ENCODE measurements at places on chromosomes 4 and X. TPM values are rescaled to one million over a fixed set of nuclear protein-coding genes. Genes with fewer than 3 reads are reported as not detected.
A peak's percentile ranks its signal among the peaks of the same experiment; 100 is the strongest.

The DGKK gene
- total RNA-seq: not detected

The RAB41 gene
- not detected for total RNA-seq

The NLRP2B gene
- not detected for total RNA-seq

The XKRX gene
- not detected for total RNA-seq

The PALLD gene
- 26.4 TPM for total RNA-seq

The BEX4 gene
- total RNA-seq: not detected

The FATE1 gene
- not detected for total RNA-seq

The SYP gene
- 0.48 TPM for total RNA-seq

The KCNE5 gene
- not detected for total RNA-seq

The ZCCHC12 gene
- total RNA-seq: not detected

The ASB5 gene
- total RNA-seq: 0.12 TPM

DNA sequence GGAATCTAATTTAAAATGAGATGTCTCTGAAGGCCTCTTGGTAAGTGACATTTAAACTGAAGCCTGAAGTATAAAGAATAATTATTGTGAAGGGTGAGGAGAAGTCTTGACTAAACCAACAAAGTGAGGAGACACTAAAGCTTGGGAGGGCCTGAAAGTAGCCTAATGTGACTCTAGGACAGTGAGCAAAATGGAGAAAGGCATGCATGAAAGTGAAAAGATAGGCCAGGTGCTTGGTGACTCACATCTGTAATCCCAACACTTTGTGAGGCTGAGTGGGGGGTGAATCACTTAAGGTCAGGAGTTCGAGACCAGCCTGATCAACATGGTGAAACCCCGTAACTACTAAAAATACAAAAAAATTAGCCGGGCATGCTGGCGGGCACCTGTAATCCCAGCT is 46.9 kb upstream of the SMARCAD1 start:
- DNase-seq: no peak

DNA sequence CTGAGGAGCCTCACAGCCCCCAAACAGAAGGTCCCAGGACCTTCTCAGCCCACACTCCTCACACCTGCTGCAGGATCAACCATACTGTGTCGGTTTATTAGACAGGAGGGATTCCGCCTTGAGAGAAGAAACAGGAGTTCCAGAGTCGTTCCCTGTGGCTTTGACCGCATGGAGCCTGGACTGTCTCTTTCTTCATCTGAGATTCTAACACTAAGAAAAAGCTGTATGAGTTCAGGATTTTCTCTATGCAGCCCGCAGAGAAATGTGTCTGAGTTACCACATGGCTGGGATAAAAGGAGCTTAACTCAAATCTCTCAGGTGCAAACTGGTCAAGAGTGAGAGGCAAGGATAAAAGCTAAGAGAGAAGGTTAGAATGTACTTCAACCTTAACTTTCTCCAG is 126.7 kb downstream of the AFAP1 start:
- DNase-seq: no peak

GRCh38 chrX:18578546-18578945 is 93.4 kb downstream of the RS1 start:
- DNase-seq: no peak

- no peak for DNase-seq
Measured at GRCh38 chr4:189858435-189858834, 82.2 kb upstream of the FRG1 start.

GRCh38 chrX:134886002-134886596 is 104.7 kb upstream of the SMIM10 start:
- peak; percentile 25 for DNase-seq

- DNase-seq: peak; percentile 8
Measured at GRCh38 chr4:15420642-15421041, 7.2 kb upstream of the C1QTNF7 start.

DNA sequence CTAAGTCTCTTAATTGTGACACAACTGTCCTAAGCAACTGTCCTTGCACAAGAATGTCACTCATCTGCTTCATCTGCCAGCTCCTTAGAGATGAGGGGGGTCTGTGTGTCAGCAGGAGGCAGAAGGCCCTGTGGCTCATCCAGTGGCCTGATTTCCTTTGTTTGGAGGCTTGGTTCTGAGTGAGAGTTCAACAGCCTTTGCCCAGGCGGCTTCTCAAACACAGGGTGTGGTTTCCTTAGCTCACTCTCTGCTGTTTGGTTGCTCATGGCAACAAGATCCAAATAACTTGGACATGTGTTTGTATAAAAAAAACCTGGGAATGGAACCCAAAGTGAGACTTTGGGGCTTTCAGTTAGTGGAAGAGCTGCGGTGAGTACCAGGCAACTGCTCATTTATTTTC is 46.6 kb downstream of the MAP7D3 start:
- no peak for DNase-seq

GRCh38 chr4:169024762-169025161 is 14.7 kb upstream of the CBR4 start:
- peak; percentile 33 for DNase-seq

DNA sequence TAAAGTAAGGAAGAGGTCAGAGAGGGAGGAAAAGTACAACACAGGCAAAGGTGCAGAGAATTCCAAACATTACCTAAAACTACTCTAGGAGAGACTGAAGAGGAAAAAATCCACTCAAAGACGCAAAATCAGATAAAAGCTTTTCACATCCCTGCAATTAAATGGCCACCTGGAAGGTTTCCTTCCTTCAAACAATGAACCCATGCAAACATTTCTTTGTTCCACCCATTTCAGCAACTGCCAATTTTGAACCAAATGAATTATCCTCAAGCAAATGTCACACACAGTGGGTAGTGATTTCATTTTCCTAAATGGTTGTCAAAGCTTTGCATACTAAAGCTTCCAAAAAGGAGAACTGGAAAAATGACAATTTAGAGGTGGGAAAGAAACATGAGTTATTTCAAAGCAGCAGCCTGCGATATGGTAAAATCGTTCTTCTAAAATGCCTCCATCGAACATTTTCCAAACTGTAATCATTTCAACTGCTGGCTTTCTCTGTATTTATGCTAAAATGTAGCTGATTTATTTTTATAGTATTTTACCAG is 45.0 kb downstream of the APBB2 start:
- DNase-seq: no peak

- no peak for DNase-seq
Measured at GRCh38 chrX:109990582-109991276, 12.2 kb upstream of the TMEM164 start.

- DNase-seq: peak; percentile 4
Measured at GRCh38 chr4:89307446-89308160, at the start of gene GPRIN3. Gene GPRIN3 (minus strand): TSS chr4:89307800. CDS start chr4:89250110, 57,690 bp downstream.

GRCh38 chrX:151974336-151975227 is at the start of gene GABRE:
Gene GABRE (minus strand): TSS chrX:151974676. CDS start chrX:151974625, 51 bp downstream.
- no peak for DNase-seq

- no peak for DNase-seq
Measured at GRCh38 chr4:185541251-185541727, 6.0 kb upstream of the PDLIM3 start.

DNA sequence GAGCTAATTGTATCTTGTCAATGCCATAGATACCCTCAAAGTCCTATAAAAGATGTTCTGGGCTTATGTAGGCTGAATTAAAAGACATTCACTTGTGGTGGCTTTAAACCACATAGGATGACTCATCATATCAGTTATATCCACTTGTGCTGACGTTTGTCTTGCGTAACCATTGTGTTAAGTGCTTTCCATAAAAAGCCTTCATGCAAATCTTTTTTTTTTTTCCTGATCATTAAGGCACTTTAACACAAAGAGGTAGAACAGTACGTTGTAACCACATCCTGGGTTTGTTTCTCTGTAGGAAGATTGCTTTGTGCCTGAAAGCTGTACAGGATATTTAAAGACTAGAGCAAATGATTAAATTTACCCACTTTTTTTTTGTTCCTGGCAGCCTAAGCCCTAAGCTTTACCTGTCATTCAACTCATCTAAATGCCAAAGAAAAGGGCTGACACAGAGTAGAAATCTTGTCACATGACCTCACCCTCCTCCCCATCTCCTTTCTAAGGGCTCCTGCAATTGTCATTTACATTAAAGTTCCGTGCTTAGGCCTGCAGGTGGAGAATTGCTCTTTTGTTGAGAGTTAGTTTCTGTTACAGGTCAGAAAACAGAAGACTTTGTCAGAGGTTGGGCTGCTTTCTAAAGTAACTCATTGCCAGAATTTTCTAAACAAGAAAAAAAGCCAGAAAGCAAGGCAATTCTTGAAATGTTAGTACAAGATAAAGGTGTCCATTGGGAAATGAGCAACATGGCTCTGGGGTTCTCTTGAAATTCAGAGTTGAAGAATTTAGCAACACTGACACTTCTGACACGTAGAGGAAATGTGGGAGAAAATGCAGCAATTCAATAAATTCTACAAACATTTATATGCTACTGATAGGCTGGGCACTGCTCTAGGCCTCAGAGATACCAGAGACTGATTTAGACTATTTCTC is 555.6 kb downstream of the PPARGC1A start:
- DNase-seq: peak; percentile 91

DNA sequence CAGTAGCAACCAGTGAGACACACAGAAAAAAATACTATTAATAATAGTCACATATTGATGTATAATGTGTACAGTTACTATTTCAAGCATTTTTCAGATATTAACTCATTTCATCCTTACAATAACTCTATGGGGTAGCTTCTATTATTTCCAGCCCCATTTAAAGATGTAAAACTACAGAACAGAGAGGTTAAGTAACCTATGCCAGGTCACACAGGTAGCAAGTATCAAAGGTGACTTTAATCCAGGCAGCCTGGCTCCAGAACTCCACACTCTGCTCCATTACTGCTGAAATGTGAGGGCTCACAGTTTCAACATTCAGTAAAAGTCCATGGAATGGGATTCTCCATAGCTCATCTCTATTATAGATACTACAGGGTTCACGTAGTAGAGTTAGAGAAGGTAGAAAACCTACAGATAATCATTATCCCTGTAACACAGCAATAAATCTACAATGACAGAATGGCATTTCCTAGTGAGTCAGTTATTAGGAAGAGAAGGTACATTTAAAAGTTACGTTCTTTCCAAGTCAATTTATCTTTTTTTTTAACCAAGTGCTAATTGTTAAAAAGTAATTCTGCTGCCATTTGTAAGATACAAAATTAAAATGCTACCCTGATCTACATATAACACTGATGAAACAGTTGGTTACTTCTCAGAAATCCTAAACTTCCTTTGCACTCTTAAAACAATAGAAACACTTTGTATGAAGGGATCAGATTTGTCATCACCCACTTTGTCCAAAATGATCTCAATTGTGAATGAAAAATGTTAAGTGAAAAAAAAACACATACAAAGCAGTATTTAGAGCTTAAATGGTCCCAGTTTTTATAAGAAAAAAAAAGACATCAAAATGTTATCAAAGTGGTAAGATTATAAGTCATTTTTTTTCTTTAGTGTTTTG is 18.7 kb downstream of the RELL1 start:
- DNase-seq: no peak

DNA sequence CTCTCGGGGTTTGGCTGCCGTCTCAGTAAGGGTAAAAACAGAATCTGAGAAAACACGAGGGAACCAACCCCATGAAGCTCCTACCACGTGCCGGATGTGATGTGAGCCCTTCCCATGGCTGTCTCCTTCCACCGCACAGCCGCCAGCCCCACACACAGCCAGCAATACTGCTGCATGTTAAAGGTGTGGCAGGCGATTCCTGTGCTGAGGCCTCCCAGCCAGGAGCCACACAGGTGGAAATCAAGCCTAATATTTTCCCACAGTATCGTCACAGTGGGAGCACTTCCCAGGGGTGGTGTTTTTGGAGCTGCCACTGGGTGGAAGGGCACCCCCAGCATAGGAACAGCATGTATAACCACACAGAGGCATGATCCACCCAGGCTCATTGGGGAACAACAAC is 77.5 kb downstream of the SLC2A9 start:
- no peak for DNase-seq

DNA sequence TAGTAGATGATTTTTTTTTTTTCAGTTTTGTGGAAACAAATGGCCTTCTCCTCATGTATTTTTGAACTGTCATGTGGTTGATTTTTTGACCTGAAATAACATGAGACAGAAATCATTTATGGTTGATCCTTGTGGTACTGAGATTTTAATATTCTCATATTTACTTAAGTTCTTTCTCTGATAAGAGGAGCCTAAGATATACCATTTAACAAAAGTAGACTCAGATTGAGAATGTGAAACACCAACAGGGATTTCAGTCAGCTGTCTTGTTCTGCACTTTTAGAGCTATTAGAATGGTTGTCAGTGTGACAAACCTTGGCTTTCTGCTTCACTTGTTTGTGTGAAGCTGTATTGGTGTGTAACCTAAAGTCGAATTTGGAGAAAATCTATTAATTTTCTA is 575.7 kb downstream of the SPOCK3 start:
- no peak for DNase-seq

GRCh38 chr4:158146736-158147135 is 26.1 kb downstream of the GASK1B start:
- DNase-seq: no peak

DNA sequence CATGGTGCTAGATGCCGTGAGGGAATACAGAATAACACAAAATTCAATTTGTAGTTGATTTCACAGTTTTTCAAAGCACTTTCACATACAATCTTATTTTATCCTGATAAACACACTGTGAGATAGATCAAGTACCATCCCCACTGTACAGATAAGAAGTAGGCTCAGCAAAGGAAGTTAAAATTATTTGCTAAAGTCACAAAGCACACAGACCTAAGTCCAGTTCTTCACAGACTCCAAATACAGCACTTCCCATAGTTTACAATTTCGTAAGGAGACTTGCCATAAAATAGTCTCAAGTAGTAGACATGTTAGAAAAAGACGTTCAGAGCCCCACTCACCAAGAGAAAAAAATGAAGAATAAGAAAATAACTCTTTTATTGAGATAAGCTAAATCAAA is 7.8 kb upstream of the CUL4B start:
- DNase-seq: no peak

DNA sequence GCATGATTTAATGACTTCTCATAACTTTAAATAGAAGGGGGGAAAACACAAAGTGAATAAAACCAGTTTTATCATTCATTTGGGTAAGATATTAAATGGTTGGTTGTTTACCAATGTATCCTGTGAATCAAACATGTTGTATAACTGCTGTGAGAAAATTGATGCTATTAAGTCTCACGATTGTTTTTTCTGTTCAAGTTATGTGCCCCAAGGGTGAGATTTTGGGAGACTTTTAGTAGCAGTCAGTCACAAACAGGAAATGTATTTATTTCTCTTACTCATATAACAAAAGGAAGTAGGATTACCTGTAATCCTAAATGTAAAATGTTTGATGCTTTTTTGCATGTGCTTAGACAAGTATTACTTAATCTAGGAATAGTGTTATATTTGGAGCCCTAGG is 39.2 kb downstream of the MTHFD2L start:
- DNase-seq: no peak

- DNase-seq: no peak
Measured at GRCh38 chrX:54484666-54485065, 11.4 kb downstream of the FGD1 start.

DNA sequence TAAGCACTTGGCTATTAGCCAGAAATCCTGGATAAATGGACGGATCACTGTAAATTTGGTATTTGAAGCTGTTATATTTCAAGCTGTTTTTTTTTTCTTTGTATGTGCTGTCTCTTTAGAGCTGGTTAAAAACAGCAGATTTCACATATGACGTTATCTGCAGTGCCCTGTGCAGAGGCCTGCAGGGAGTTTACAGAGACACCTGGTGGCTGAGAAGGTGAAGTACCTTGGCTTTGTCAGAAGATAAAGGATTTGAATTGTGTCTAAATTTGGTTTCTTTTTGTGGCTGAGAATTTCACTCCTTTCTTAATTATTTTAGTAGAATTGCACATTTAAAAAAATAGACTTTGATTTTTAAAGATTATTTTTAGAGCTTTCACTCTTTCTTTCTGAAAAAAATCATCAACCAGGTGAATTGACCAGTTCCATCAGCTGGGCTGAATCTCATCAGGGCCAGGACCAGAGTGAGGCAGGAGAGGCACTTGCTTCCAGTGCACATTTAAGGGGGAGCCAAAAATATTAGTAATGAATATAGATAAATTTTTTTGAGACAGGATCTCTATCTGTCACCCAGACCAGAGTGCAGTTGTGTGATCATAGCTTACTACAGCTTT is 9.6 kb upstream of the CHRNA9 start:
- peak; percentile 60 for DNase-seq
